ENCODE measurements at places on chromosomes 13 and 19. TPM values are rescaled to one million over a fixed set of nuclear protein-coding genes. Genes with fewer than 3 reads are reported as not detected.
A peak's percentile ranks its signal among the peaks of the same experiment; 100 is the strongest.

The EXOC3L2 gene
- total RNA-seq: 0.44 TPM

The SPC24 gene
- total RNA-seq: 14.3 TPM

DNA sequence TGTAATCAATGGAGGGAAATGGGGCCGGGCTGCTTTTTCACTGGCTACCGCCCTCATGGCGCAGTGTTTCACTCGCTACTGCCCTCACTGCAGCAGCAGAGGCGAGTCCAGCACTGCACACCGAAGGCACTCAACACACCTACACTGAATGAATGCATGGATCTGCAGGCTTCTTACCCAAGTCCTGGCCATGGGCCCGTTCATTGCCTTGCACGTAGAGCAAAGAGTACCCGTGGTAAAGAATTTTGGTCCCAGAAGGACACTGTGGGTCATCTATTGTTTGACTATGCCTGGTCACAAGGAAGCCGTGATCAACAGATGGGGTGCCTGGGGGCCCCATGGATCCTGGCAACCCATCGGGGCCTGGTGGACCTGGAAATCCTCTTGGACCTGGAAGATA lies 144.9 kb downstream of the COL4A1 start:
- no peak for DNase-seq

DNA sequence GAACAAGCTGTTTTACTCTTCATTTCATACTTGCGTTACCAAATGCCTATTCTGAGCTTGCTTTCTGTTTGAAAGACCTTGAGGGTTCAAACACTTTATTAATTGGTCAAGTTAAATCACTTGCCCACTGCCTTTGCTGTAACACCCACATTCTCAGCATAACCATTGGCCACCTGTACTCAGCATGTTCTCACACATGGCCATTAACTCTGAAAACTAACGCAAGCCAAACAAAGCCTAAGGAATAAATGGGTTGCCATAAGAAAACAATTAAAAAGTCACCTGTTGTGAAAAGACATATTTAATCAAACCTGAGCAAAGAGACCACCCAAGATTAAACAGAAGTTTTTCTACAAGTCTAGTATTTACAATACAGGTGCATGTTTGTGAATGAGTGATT lies 517.2 kb upstream of the SPRY2 start:
- DNase-seq: no peak

DNA sequence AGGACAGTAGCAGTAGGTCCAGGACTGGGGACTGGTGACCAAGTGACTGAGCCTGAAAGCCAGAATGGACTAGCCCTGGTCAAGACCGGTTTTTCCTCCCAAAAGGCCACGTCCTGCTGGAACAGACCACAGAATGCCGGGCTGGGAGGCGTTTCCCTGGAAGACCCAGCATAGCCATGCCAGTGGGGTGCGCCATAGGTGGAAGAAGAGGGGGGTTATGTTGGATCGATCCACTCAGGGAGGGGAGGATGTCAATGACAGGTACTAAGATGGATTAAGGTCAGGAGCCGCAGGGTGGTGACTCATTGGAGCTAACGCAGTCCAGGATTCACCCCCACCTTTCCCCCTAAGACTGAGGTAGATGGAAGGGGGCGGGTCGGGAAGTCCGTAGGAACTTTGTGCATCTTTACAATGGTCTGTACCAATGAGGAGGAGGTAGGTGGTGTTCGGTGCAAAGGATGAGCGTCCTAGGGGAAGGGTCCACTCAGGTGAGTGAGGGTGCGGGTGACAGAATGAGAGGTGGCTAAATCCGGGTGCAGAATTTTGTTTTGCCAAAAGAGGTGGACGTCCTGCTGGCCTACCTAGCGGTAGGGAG lies 21.0 kb downstream of the VASP start:
- peak; percentile 52 for DNase-seq

DNA sequence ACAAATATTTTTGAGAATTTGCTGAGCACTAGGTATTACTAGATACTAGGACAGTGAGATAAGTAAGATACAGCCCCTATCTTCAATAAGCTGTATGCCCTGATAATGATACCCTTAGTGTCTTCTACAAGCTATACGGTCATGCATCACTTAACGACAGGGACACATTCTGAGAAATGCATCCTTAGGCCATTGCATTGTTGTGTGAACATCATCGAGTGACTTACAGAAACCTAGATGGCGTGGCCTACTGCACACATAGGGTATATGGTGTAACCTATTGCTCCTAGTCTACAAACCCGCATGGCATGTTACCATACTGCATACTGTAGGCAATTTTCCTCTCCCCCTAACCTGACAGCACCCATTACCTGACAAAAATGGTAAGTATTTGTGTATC lies 64.9 kb downstream of the LRCH1 start:
- DNase-seq: no peak

DNA sequence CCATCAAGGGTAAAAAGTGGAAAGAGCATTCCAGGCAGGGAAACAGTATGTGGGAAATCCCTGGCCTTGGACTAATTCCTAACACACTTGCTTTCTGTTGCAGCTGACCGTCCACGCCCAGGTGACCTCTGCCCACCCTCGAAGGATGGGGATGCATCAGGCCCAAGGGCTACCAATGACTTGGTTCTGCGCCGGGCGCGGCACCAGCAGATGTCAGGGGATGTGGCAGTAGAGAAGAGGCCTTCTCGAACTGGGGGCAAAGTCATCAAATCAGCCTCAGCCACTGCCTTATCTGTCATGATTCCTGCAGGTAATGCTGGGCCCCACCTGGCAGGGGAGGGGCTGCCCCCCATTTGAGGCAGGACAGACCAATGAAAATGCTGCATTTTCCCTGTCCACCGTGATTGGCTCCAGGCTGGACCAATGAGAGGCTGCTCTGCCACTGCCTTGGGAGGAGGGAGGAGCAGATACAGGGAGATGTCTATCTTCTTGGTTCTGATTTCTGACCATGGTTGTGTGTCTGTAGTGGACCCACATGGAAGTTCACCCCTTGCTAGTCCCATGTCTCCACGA lies 12.6 kb downstream of the DNASE2 start:
- DNase-seq: peak; percentile 28

The C1QTNF9B gene
- not detected for total RNA-seq

DNA sequence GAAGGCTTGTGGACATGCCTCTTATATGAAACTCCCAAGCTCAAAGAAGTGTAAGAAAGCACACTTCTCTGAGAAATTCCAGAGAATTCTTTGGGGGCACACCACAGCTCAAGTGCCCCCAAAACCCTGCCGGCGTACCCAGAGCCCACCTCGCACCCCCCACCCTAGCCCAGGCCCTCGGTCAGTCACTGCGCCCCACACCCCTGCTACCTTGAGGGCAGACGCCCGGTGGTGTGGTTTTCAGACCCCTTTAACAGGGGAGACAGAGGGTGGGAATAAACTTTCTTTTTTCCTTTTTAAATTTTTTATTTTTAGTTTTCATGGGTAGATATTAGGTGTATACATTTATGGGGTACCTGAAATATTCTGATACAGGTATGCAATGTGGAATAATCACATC lies 29.5 kb downstream of the PEPD start:
- DNase-seq: no peak

DNA sequence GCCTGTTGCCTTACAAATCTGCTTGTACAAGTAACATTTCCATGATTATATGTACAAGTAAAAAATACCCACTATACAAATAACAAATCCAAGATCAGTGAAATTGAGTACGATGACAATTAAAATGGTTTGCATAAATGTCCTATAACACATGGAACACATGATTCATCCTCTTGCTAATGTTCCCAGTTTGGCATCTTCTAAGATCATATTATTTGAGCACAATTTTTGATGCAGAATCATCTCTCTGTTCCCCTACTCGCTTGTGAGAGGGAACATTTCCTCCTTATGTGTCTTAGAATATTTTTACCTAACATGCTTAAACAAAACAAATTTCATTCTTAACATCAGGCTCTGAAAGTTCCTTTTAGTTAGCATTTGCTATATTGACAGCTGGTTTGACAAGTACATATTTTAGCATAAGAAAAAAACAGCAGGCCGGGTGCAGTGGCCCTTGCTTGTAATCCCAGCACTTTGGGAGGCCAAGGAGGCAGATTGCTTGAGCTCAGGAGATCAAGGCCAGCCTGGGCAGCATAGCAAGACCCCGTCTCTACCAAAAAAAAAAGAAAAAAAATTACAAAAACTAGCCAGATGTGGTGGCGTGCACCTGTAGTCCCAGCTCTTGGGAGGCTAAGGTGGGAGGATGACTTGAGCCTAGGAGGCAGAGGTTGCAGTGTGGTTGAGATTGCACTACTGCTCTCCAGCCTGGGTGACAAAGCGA lies 14.2 kb downstream of the ZNF331 start:
- no peak for DNase-seq
